NAMALWA (cell line): ENCODE measurements at places on chromosomes 2 and 18.

DNA sequence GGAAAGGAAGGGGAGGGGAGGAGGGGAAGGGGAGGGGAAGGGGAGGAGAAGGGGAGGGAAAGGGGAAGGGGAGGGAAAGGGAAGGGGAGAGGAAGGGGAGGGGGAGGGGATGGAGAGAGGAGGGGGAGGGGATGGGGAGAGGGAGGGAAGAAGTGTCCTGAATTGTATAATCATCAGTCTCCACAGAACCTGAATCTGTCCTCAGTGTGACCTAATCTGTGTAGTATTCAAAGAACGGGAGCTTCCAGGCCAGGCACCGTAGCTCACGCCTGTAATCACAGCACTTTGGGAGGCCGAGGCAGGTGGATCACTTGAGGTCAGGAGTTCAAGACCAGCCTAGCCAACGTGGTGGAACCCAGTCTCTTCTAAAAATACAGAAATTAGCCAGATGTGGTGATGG lies 41.1 kb upstream of the CCDC150 start:
- no peak for DNase-seq

GRCh38 chr2:168841445-168841844 lies 39.0 kb downstream of the NOSTRIN start:
- DNase-seq: no peak

DNA sequence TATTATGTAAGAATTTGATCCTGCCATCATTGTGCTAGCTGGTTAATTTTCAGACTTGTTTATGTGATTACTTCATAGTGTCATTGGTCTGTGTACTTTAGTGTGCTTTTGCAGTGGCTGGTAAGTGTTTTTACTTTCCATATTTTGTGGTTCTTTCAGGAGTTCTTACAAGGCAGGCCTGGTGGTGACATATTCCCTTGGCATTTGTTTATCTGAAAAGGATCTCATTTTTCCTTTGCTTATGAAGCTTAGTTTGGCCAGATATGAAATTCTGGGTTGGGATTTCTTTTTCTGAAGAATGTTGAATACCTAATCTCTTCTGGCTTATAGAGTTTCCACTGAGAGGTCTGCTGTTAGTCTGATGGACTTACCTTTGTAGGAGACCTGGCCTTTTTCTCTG lies 72.8 kb upstream of the MC4R start:
- DNase-seq: no peak

DNA sequence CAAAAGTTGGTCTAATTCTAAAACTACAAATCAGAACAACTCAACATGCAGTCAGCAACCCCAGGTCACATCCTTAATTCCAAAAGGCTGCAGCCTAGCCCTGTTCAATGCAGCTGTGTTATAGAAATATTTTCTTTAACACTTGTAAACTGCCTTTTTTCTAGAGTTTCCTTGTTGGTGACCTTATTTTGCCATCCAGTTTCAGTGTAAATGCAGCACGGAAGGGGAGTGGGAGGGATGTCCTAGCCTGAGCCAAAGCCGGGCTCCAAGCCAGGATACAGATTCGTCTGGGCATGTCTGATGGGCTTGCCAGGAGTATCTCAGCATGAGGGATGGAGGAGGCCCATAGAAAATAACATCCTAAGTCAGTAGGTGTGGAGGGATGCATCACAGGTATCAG lies 17.7 kb upstream of the SP3 start:
- DNase-seq: no peak

GRCh38 chr18:45165176-45165713 lies 450.0 kb upstream of the SLC14A2 start:
- no peak for DNase-seq

DNA sequence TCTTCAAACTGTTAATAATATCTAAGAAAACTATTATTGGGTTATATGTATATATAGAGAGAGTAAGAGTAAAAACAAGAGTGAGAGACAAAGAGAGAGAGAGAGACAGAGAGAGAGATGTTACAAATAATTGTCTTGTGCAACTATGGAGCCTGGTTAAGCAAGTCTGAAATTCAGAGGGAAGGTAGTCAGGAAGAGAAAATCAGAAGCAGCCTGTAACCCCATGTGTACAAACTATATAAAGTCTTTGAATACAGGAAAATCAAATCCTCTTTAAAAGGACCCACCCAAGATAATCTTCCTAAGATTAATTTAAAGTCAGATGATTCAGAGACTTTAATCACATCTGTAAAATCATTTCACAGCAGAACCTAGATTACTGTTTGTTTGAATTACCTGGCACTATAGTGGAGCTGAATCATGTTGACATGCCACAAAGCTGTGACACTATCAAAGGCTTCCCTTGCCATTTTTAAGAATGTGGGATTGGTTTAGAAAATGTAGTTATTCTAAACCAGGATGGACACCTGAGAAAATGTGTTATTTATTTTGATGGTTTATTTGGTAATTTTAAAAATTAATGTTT lies 301.7 kb upstream of the FSIP2 start:
- DNase-seq: no peak

- no peak for DNase-seq
Measured at GRCh38 chr2:155633887-155634570, 698.5 kb downstream of the NR4A2 start.

- DNase-seq: no peak
Measured at GRCh38 chr2:144012304-144012703, 507.6 kb downstream of the ZEB2 start.

- no peak for DNase-seq
Measured at GRCh38 chr2:232085826-232086425, 124.4 kb downstream of the DIS3L2 start.

- DNase-seq: no peak
Measured at GRCh38 chr2:188322569-188323551, 31.2 kb downstream of the GULP1 start.

DNA sequence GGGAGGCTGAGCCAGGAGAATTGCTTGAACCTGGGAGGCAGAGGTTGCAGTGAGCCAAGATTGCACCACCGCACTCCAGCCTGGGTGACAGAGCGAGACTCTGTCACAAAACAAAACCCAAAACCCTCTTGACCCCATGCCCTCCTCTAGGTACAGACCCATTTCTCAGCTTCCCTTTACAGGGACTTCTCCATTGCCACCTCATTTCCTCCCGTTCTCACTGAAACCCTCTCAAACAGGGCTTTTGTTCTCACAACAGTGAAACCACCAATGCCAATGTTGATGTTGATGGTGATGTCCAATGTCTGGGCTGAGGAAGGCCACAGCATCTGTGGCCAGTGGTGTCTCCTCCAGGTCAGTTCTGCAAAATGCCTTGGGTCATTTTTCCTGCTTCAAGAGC lies 69.0 kb upstream of the ZCCHC2 start:
- no peak for DNase-seq

GRCh38 chr2:16707014-16707623 lies 41.5 kb upstream of the CYRIA start:
- DNase-seq: no peak

- no peak for DNase-seq
Measured at GRCh38 chr2:168798076-168798887, 4.2 kb upstream of the NOSTRIN start.

DNA sequence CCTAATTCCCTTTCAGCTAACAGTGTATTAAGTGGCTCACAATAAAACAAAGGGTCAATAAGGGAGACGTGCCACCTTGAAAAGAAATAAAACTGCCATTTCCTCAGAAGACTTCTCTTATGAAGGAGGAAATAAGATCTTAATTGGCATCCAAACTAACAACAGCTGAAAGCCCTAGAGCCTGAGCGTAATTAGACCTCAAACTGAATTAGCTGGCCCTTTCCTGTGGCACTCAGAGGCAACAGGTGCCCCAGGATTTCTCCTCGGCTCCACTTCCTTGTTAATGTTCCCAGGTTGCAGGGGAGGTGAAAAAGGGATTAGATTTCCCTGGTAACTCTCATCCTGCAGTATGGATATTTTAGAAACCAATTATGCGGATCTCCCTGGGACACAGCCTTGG lies 804.3 kb downstream of the DCDC2C start:
- no peak for DNase-seq

GRCh38 chr2:28487258-28487657 lies 8.6 kb upstream of the PLB1 start:
- no peak for DNase-seq

GRCh38 chr2:37283207-37283606 lies 41.4 kb downstream of the PRKD3 start:
- no peak for DNase-seq
